ENCODE measurements at places on chromosomes 5 and 9.

GRCh38 chr5:113264046-113264445 is 170.7 kb downstream of the TSSK1B start:
- no peak for DNase-seq

DNA sequence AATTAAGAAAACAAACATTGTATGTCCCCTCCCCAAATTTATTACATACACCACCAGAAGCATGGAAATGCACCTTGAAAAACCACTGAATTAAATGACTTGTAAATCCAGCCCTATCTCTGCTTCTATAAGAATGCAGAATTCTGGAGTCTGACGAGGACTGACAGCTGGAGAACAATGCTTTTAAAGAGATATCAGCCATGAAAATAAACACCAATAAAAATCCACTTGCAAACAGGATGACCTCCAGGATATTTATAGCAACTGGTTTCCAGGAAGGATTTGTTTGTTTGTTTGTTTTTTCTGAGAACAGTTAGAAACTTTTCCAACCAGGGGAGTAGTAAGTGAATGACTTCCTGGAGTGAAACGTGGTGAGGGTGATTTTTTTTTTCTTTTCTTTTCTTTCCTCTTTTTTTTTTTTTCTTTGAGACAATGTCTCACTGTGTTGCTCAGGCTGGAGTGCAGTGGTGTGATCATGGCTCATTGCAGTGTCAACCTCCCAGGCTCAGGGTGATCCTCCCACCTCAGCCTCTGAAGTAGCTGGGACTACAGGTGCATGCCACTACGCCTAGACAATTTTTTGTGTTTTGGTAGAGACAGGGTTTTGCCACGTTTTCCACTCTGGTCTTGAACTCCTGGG is 38.7 kb upstream of the SLC36A1 start:
- DNase-seq, result no peak

DNA sequence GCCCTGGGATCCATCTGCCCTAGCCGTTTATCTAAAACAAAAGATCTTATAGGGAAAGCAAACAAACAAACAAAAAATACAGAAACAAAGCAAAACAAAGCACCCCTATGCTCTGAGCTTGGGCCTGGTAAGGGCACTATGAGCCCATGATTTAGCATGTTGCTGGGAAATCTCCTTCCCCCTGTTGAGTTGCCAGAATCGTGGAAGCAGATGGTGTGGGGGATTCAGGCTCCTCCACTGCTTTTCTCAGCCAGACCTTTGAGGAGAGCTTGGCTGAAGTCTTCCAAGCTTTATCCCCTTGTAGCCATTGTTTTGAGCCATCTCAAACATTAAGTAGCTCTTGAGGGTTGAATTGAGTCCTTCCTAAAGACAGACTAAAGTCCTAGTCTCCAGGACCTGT is 29.9 kb downstream of the TMC1 start:
- DNase-seq, result no peak

DNA sequence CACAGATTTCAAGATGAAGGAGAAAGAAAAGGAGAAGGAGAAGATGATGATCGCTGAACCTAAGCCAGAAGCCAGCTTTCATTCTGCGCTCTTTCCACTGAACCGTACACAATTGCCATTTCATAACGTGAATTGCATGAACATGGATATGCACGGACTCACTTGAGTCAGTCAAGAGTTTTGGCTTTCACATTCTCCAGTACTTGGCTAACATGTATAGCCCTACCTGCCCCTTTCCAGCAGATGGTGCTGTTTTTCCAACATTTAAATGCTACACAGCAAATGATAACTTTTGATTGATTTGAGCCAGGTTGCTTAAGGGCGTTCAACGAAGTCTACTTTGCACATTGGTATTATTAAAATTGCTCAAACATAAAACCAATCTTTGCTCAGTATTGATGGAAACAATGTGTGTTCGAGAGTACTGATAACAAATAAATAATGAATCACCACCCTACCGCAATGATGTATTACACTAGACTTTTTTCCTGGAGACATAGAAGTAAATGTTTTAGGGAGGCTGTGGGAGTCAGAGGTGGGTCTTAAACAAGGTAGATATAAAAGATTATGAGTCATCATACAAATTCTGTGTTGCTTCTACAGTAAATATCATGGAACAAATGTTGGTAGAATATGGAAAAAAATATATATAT is 196.4 kb downstream of the TRPM3 start:
- DNase-seq, result no peak
